Aorta (tissue), 5 donors: ENCODE measurements at places on chromosomes 5 and 9. TPM values are rescaled to one million over a fixed set of nuclear protein-coding genes. Genes with fewer than 3 reads are reported as not detected.

GRCh38 chr5:127820910-127821553 is 117.8 kb downstream of the CCDC192 start:
- DNase-seq: no peak

GRCh38 chr9:1129382-1129781 is 79.2 kb downstream of the DMRT2 start:
- no peak for DNase-seq

- peak; percentile 91 for DNase-seq
Measured at GRCh38 chr9:133135146-133135745, 14.2 kb upstream of the RALGDS start.

Gene ADAMTSL1
- 54.2 TPM for total RNA-seq
